NCI-H526 treated with DMSO at 0.1 percent for 48 hours (cell line): ENCODE measurements at places on chromosomes 2 and 18.
A peak's percentile ranks its signal among the peaks of the same experiment; 100 is the strongest.

GRCh38 chr2:133193544-133194361 lies 374.5 kb downstream of the NCKAP5 start:
- no peak for DNase-seq

GRCh38 chr2:175843625-175844024 lies 158.4 kb downstream of the LNPK start:
- DNase-seq: no peak

DNA sequence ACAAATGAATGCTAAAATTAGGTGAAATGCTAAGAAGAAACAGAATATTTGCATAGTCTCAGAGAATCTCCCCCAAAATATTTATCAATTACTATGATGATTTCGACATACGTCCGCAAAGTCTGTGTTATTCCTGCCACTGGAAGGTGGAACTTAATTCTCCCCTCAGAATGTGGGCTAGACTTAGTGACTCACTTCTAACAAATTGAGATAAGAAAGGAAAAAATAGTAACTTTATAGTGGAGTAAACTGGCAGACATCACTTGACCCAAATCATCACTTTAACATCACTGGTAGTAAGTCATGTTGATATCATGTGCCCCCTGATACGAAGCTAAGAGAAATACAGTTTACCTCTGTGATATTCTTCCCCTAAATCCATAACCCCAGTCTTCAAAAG lies 23.5 kb downstream of the HADHB start:
- DNase-seq: no peak

DNA sequence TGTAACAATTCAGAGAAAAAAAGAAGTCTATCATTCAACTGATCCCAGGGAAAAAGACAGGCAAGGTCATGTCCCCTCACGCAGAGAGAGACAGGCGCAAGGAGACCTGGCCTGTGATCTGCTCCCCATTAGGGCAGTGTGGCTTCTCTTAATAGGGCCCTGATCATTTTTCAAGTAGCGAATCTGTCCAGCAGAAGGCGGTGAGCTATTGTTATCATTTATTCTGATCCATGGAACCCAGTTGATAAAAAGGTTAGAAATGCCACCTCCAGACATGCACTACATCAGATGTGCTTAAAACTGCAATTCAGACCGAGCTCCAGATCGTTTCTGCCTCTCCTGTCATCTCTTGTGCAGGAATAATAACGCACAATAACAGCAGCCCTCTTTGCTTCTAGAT lies 1025.6 kb upstream of the PIK3C3 start:
- DNase-seq: no peak

DNA sequence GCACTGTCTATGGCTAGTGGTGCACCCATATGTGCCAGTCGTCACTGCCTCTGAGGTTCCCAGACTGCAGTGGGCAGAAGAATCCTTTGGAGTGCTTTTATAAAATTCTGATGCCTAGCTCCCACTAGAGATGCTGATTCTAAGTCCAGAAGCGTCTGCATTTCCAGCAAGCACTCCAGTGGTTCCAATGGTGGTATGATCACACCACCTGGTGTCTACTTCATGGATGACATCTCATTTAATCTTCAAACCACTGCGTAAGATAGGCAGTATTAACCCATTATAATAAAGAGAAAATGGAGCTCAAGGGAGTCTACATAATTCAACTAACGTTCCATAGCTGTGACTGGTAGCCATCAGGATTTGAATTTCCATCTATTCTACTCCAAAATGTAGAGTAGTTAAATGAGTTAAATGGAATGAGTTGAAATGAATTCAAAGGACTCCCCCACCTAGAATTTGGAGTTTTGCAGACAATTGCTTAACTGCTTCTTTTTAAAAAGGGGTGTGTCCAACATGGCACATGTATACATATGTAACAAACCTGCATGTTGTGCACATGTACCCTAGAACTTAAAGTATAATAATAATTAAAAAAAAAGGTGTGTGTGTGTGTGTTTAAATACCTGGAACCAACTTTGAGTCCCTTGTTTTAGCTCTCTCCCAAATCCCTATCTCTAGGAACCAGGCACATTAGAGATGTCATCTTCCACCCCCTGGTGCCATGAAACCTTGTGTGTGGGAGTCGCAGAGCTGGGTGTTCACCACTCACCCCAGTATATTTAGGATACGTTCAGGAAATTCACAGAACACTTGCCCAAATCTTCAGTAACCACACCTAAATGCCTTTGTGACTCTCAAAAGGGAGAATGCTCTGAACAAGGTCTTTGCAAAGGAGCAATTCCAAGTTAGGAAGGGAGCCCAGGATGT lies 14.1 kb downstream of the LAMA3 start:
- DNase-seq: peak; percentile 3

GRCh38 chr2:1486670-1487069 lies 73.4 kb downstream of the TPO start:
- no peak for DNase-seq

- no peak for DNase-seq
Measured at GRCh38 chr2:126253669-126254068, 402.3 kb upstream of the GYPC start.

DNA sequence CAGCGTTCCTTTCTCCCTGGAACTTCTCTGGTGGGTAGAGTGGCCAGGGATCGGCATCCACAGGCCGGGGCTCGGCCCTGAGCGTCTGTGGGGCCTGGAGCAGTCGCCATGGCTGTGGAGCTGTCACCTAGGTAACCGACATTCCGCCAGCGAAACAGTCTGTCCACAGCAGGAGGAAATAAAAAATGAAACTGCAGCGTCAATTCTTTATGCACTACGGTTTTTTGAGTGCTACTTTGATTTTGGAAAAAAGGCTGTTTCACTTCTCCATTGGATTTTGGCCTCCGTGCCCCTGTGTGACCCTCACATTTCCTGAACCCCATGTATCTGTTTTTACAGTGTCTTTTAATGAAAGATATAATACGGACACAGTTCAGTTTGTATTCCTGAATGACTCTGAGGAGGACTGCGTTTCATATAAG lies 163.4 kb downstream of the LDLRAD4 start:
- no peak for DNase-seq

GRCh38 chr2:178482437-178482836 lies 2.2 kb downstream of the PLEKHA3 start:
- DNase-seq: no peak

DNA sequence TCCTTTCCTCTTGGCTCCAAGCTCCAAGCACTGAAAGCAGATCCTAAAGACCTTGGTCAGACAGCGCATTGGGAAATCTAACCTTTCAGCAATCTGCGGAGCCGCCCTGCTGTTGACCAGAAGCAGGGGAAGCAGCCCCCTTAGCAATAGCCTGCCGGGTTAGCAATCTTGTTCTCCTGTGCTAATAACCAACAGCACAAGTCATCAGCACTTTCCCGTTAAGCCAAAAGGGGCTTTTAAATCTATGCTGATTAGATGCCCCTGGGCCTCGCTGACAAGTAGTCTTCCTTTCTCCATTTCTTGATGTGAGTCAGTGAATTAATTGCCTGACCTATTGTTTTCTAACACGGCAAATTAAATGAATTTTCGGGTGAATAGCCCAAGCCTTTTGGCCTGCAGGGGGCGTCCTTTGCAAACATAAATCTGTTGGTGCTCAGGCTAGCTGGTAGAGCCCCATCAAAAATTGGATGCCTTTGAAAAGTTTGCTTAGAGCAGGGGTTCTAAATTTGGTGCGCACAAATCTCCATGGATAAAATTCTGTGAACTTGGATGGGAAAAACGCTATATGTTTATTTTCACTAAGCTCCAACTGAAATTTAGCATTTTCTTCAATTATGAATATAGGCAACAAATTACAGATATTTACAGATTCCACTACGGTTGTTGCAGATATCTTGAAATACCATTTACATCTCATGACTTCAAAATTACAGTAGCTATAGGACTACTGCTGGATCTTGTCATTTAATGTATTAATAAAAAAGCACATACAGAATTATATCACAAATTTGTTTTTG lies 24.6 kb downstream of the MAIP1 start:
- peak; percentile 50 for DNase-seq

DNA sequence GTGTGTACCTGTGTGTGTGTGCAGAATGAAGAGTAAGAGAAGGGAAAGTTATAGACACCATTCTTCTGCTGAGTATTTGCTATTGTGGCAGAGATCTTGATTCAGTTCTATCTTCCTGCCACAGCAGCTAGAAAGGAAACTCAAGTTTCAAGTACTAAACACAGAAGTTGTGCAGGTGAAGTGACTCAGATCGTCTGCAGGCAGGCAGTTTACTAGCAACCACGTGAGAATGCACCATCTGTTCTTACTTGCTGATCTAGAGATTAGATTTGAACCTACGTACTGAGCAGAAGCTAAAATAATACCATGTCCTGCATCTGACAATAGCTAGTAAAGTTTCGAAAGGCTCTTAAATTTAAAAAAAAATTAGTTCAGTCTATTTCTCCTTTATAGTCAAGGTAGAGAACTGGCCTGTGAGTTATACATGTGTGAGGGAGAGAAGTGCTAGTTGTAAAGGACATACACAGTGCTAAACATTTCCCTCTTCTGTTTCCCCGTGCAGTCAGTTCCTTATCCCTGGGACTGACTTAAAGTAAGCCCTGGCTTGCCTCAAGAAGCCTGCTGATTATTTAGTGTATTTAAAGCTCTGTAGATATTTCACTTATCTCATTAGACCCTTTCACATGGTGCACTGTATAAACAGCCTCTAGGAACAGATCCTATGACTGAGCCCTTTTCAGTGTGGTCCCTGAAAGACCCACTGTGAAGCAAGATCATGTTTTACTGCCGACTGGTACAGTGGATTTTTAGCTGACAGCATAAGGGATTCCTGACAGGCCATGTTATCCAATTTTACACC lies 45.0 kb downstream of the SLC38A11 start:
- no peak for DNase-seq

GRCh38 chr2:241904011-241904718 lies 34.6 kb downstream of the RTP5 start:
- no peak for DNase-seq

DNA sequence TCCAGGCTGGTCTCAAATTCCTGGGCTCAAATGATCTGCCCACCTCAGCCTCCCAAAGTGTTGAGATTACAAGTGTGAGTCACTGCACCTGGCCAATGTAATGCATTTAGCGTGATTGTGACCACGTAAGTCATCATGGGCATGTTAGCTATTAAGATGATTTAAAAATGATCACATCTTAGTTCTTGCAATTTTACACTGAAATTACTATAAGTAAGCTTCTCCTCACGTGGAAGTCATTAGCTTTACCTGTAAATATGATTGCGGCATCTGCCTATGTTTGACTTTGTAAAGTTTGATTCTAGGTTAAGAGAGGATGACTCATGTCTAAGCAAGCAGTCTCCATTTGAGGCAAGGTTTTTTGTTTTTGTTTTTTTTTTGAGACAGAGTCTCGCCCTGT lies 85.5 kb downstream of the PMAIP1 start:
- no peak for DNase-seq

- DNase-seq: no peak
Measured at GRCh38 chr18:32300914-32301313, 111.1 kb downstream of the MEP1B start.

DNA sequence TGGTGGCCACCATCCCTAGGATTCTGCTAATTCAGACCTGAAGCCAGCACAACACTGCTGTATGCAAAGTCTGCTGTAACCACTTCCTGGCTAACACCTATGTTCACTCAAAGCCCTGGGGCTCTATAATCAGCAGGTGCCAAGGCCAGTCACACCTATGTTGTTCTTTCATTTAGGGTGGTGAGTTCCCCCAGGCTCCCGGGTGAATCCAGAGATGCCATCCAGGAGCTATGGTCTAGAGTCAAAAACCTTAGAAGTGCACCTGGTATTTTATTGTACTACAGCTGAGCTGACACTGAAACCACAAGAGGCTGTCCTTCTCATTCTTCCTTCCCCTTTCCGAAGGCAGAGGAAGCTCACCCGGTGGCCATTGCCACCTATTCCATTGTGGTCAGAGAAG lies 46.2 kb upstream of the CCDC141 start:
- DNase-seq: peak; percentile 56

GRCh38 chr2:175218551-175218950 lies 37.0 kb upstream of the ATP5MC3 start:
- no peak for DNase-seq

DNA sequence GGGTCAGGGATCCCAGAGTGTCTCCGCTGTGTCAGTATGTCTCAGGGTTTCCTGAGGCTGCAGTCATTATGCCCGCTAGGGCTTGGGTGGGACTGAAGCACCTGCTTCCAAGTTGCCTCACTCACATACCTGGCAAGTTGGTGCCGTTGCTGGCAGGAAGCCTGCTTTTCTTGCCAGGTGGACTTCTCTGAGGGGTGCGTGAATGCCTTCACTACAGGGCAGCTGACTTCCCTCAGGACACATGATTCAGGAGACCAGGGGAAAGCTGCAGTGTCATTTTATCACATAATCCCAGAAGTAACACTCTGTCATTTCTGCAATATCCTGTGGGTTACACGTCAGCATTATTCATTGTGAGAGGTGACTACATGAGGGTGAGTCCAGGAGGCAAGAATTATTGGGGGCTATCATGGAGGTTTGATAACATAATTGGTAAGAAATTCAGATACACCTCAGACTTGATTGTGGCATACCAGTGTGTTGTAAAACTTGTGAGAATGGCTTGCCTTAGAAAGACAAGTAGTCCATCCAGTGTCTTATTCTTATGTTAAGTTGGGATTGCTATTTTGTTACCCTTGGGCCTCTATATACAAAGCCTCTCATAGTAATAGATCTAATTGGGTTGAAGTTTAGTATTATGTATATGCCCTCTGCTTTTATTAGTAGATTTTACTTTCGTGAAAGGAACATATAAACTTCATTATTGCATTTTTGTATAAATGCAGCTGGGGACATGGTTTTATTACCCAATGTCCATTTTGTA lies 44.1 kb downstream of the NEDD4L start:
- DNase-seq: no peak

- no peak for DNase-seq
Measured at GRCh38 chr2:218405746-218406208, 6.1 kb downstream of the CTDSP1 start.

DNA sequence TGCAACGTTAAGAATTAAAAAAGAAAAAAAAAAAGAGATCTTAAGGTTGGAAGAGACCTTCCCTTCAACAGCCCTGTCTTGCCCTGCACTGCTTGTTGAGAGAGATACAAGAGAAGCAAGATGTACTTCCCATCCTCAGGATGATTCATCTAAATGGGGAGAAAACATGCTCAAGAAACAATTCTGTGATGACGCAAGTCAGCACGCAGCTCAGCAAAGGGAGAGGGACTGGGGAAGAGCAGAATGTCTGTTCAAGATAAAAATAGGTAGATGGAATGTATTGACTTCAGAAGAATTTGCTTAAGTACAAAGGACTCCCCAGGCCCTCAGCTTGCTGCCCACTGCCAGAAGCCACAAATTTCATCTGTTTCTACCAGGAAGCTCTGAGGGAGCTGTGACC lies 198.2 kb upstream of the SPRED2 start:
- DNase-seq: no peak

- DNase-seq: no peak
Measured at GRCh38 chr2:7891312-7891711, 790.5 kb upstream of the ID2 start.

- no peak for DNase-seq
Measured at GRCh38 chr2:20213651-20214565, 11.0 kb downstream of the SDC1 start.
